ENCODE measurements at places on chromosomes 12 and 14.

GRCh38 chr12:98754095-98754494, 109.0 kb downstream of the APAF1 start:
- DNase-seq, result peak; percentile 55

DNA sequence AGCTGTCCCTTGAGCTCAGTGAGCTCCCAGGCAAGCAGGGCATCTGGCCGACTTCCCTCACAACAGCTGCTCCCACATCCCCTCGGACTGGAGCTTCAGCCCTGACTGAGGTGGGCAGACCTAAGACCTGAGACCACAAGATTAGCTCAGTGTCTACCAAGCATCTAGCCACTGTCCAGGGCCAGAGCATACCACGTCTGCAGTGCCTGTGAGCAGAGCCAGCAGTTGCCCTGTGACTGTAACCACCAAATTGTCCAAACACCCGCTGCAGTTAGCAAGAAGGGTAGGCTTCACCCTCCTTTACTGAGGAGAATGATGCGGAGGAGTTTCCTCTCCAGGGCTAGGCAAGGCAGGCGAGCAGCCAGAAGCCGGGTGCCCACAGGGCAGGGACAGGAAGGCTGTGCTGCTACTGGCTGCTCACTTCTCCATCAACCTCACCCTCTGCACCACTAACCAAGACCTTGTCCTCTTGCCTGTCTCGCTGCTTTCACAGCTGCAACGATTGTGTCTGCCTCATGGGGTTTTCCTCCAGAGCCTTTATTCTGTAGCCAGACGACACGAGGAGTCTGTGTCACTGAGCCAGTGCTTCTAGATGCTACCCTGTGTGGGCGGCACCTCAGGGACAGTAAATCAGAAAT, 53.9 kb downstream of the ANAPC7 start:
- no peak for DNase-seq

DNA sequence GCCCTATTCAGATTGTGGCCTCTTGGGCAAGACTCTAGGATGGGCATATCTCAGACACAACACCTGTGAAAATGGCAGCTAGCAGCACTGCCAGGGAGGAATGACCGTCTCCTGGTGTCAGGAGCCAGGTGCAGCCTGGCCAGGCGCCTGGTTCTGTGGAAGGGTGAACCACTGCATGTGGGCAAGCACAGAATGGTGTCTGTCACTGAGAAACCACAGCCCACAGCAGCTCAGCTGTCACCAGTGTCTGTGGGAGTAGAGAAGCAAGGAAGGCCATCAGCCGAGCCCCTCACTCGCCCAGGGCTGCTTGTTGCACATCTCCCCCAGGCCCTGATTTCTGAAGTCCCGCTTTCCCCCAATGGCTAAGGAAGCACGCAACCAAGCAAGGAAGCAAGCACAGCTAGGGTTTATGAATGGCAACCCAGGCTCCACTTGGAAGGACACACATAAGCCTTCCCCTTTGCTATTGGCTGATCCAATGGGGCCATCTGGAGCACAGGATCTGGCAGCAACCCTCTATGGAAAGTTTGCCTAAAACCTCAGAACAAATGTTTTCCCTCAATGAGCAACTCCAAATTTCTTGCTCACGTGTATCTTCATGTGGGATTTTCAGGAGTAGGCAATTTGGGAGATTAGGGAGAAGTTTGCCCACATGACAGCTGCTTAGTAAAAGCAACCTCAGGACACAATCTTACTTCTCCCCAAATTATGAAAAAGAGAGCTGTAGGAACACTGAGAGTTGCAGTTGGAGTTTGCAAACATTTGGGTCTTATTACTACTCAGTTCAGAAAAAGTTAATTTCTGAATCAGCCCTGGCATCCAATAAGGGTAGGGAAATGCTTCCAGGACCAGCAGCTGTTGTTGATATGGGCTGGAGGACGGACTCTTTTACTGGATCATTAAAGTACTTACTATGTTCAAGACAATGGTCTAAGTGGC, 44.7 kb downstream of the GPHB5 start:
- DNase-seq, result no peak

GRCh38 chr14:101859538-101859902, 98.0 kb downstream of the PPP2R5C start:
- no peak for DNase-seq

DNA sequence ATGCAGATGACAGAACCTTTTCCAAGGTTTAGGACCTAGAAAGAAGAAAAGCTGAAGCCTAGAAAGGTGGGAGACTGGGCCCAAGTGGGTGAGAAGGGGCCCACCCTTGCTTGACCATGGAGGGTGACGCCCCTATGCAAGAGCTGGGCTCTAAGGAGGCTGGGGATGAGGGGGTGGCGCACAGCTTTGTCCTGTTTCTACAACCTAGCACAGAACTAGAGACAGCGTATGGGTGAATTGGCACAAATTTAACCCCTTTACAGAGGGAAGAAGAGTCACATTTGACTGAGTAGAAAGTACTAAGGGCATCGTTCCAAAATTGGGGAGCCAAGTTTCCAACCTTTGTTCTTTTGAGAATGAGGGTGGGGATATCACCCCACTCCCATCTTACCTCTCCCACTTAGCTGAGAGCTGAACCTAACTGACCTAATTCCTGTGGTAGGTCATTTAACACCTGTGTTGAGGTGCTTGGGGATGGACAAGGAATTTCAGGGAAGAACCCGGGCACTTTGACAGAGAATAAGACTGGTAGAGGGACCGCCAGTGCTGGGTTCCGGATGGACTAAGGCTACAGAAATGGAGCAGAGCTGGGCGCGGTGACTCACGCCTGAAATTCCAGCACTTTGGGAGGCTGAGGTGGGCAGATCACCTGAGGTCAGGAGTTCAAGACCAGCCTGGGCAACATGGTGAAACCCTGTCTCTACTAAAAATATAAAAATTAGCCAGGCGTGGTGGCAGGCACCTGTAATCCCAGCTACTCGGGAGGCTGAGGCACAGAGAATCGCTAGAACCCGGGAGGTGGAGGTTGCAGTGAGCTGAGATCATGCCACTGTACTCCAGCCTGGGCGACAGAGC, 5.2 kb downstream of the NFKBIA start:
- DNase-seq, result no peak

GRCh38 chr14:94775091-94775870, 5.4 kb upstream of the GSC start:
- DNase-seq, result no peak

GRCh38 chr14:83556746-83557453, 1973.0 kb upstream of the FLRT2 start:
- DNase-seq, result peak; percentile 24

GRCh38 chr12:2076196-2076570, 23.4 kb downstream of the CACNA1C start:
- DNase-seq, result no peak

DNA sequence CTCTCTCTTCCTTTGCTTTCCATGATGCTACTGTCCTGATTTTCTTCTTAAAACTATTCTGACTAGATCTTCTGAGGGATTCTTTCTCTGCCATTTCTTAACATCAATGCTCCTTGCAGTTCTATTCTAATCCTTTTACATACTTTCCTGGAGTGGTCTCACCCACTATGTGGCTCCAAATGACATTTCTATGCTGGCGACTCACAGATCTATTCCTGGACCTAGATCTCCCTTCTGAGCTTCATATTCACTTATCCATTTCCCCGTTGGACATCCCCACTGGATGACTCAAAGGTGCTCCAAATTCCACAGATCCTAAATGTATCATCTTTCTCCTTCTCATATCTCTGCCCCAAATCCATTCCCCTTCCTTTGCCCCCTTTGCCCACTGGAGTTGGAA, 4.1 kb downstream of the TEP1 start:
- DNase-seq, result no peak

DNA sequence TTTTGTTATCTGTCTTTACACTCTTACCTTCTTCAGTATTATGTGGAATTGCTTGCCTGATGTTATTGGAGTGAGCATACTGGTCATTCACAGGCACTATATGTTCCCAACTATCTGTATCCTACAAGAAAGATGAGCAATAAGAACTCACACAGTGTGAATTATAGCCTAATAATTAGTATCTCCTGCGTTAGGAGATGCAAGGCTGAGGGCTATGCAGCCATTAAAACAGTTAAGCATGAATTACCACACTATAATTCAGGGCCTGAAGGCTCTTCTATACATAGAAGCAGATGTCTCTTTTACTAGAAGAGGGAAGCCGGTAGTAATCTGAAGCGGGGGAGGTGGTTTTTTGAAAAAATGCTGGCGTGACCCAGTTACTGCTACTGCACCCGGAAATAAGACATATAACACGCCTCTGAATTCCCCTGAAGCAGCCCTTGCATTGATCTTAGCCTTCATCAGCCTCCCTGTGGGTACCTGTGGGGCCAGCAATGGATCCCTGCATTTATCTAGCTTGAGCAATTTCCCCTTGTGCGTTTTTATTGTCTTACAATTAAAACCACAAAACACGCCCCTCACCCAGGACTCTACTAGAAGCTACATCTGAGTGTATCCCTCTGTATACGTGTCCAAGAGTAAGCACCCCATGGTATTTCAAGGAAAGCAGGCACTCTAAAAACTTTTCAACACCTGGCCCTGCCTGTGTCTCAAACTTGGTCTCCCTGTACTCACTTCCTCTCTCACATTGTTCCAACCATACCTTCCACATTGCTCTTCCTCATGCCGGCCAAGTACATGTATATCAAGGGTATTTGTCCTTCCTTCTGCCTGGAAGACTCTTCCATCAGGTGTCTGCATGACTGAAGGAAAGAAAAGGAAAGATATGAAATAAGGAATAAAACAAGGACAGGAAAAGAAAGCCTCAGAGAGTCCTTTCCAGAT, 210.9 kb upstream of the ARID2 start:
- DNase-seq, result no peak

GRCh38 chr14:57502586-57503254, 9.1 kb upstream of the CCDC198 start:
- DNase-seq, result no peak

DNA sequence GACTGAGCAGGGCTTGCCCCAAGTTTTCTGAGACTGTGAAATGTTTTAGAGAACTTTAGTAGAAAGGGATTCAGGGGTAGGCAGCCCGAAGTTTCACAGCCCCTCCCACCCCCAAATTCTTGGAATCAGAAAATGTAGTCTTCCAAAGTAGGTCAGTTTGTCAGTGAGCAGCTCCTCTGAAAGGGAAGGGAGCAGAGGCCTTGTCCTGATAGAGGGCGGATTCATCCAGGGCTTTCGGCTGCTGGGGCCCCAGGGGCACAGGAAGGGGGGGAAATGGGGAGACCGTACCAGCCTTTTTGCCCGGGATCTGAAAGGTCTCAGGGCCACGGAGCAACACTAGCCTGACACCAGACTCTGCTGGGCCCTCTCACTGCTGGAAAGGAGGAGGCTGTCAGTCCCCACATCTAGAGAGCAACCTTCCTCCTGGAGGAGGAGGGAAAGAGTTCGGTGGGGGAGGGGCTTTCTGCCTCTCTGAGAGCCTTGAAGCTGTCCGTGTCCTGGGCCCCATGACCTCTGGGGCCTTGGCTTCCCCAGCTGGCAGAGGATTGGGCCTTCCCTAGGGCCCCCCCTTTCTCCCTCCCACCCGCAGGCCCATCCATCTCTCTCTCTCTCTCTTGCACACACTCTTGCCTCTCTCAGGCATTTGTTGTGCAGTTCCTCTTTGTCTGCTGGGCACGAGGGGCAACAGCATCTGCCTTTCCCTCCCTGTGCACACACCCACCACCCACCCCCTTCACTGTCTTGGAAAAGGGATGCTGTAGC, at the start of gene IKZF4:
IKZF4 (plus strand) TSS at position 621 of the 762 bp plus-strand sequence. CDS start 451 bp downstream, outside the sequence.
- no peak for DNase-seq

DNA sequence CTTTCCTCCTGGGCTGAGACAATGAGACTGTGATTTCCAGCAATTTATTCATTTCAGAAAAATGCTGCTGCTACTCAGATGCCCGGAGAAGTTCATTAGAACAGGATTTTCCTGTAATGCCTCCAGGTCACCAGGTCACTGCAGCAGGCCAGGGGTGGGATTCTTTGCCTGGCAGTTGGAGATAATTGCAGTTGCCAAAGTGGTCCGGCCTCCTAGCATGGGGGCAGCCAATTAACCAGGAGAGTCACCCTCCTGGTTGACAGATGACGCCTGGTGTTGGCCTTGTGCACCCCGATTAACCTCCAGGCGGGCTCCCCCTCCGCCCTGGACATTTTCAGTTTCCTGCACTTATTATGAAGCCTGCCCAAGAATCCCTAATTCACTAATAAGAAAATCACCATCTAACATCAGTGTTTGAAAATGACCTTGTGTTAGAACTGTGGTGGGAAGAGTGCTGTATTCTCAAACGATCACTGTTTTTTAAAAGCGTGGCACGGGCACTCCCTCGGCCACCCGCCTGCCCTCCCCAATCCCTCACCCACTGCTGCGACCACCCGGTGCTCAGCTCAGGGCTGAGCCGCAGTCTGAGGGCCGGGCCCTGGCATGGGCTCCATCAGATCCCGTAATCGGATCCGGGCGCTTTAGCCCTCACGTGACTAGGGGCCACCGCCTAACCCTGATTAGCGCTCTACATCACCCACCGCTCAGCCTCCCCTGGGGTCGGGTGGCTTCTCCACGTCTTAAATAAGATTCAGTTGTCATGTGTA, 12.9 kb downstream of the RIMBP2 start:
- DNase-seq, result no peak

- DNase-seq, result no peak
These were observed 215.0 kb downstream of the BMP4 start for GRCh38 chr14:53741479-53742232.

DNA sequence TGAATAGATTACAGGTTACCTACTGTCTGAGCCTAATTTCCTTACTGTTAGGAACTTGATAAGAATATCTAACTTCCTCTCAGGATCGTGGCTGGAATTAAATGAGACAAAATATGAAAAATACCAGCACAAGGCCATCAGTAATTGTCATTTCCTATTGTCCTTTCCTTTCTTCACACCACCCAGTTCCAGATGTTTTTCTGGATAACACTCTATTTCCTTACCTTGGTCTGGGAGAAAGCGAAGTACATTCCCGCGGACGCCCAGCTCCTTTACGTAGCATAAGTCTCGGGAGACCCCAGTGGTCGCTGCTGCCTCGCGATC, 376 bp downstream of the GDF3 start:
- no peak for DNase-seq

DNA sequence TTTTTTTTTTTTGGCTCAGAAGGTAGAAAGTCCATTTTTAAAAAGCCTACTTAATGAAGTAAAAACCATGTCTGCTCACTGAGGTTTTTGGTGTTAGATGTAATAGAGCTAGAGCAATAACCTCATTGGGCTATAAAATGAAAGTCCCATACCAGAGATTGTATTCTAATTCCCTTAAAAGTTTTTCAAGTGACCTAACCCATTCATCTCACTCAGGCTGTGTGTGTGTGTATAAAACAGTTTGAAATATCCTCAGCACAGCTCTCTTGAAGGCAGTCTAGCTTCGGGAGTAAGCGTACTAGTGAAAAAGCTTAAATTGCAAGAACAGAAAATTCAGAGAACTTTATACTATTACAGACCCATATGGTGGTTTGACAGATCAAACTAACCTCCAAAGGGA, 313.8 kb downstream of the CEP128 start:
- DNase-seq, result no peak

- DNase-seq, result no peak
These were observed 26.2 kb downstream of the TCP11L2 start for GRCh38 chr12:106328735-106329134.

DNA sequence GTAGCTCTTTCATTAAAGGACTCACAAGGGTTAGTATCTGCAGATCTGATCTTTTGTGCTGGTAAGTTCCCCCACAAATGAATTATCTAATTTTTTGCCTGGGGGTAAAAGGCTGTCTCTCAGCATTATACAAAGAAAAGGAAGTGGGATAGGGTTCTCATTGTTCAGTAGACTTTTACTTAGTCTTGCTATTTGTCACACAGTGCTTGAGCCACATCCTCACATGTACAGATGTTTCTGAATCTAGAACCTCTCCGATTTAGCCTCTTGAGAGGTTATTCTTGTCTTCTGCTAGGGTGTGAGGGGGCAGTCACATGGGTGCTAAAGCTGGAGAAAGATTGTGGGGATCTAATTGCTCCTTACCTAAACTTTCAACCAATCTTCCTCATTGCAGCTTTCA, 93.0 kb downstream of the SLC41A2 start:
- DNase-seq, result no peak

Measured in GM04504 (cell line).